ENCODE measurements at places on chromosomes 5 and 9.

DNA sequence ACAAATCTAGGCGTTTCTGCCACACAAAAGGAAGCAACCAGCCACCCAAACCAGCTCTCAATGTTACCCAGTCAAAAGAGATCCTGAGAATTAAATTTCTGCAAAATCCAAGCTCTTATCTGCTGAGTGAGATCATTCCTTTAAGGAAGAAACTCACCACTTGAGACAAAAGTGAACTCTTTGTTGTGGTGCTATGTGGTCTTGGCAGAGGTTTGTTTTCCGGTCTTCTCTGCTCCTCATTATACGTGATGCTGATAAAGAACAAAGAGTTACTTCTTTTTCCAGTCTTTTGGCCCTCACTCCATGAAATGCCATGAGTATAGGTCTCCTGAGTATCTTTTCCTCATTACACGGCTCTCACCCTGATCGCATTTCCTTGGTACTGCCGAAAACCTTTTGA lies 82.1 kb downstream of the PRKACG start:
- DNase-seq: no peak

DNA sequence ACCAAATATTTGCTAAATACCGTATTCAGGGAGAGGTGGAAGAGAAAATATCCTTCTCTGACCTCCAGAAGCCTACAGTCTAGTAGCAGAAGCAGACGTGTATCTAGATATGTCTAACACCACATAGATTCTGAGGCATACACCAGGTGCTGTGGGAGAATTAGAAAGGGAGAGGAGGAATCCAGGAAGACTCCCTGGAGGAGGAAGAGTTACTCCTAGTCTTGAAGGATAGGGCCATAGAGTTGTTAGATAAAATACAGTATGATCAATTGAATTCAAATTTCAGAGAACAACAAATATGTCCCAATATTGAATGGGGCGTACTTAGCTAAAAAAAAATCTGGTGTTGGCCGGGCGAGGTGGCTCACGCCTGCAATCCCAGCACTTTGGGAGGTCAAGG lies 58.7 kb downstream of the TMOD1 start:
- DNase-seq: no peak

- no peak for DNase-seq
Observed at GRCh38 chr9:20331095-20331685, 291.1 kb downstream of the MLLT3 start.

- DNase-seq: no peak
Observed at GRCh38 chr9:135262248-135262647, 174.8 kb downstream of the OLFM1 start.

GRCh38 chr5:149237662-149238061 lies 34.0 kb upstream of the AFAP1L1 start:
- no peak for DNase-seq
